Stimulated activated CD8-positive, alpha-beta memory T cell treated with anti-CD3 and anti-CD28 coated beads, Interleukin-15, amount 100 ng/mL, for 4 hours (primary cell): ENCODE measurements at places on chromosomes 5 and 9.

DNA sequence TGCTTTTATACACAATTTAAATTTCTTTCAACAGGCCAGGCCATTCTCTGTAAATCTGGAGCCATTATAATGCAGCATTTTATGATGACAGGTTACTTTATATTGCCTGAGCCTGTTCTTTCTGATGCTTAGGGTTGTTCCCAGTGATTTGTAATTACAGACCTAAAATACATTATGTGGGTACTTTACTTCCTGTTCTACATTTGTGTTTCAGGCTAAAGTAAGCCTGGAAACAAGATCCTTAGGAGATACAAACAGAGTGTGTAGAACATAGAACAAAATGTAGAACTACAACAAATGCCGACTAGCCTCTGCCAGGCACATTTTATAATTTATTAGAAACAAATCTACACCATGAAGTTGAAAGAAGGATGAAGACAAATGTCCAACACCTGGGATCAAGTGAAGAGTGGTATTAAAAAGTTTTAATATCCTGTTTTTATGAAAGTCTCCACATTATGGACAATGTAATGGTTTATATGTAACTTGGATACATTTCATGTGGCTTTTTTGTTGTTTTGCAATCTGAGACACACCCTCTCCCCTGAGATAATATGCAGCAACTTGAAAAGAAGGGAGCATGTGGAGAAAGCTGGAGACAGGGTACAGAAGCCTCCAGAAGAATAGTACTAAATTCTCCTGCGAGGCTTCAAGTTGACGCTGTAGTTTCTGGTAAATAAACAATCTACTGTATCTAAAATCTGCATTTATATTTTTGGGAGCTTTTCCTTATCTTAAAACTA, 46.9 kb downstream of the VCAN start:
- no peak for DNase-seq

DNA sequence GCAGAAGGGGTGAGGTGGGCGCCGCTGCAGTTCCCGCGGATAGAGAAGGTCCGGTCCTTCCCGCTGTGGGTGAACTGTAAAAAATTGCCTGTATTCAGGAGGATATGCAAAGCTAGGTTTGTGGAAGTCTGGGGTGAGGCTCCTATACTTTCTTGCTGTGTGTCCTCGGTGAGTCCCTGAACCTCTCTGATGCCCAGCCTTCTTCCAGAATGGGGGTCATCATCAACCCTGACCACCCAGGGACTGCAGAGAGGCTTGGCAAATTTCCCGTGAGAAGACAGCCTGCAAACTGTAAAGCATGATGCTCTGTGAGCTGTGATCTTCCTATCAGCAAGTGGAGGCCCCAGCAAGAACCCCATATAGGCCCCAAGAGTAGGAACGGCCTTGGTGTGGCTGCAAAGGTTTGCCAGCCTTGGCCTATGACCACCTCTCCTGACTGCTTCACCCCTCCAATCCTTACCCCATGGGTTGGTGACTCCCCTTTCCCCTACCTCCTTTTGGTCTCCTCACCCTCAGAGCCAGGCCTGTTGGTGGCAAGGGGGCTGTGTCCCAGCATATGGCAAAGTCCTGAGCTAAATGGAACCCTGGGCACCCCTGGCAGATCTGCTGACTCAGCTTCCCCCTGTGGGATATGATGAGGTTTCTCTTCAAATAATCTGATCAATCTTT, 760 bp downstream of the ALDH1B1 start:
- no peak for DNase-seq

DNA sequence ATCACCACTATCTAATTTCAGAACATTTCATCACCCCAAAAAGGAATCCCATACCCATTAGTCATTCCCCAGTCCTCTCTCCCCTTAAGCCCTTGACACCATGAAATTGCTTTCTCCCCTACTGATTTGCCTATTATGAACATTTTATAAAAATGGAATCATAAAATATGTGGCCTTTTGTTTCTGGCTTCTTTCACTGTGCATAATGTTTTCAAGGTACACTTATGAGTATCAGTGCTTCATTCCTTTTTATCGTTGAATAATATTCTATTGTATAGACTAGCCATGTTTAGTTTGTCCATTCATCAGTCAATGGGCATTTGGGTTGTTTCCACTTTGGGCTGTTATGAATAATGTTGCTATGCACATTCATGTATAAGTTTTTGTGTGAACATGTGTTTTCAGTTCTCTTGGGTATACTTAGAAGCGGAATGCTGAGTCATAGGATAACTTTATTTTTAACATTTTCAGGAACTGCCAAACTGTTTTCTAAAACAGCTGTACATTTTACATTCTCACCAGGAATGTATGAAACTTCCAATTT, 40.4 kb upstream of the FGF1 start:
- no peak for DNase-seq

DNA sequence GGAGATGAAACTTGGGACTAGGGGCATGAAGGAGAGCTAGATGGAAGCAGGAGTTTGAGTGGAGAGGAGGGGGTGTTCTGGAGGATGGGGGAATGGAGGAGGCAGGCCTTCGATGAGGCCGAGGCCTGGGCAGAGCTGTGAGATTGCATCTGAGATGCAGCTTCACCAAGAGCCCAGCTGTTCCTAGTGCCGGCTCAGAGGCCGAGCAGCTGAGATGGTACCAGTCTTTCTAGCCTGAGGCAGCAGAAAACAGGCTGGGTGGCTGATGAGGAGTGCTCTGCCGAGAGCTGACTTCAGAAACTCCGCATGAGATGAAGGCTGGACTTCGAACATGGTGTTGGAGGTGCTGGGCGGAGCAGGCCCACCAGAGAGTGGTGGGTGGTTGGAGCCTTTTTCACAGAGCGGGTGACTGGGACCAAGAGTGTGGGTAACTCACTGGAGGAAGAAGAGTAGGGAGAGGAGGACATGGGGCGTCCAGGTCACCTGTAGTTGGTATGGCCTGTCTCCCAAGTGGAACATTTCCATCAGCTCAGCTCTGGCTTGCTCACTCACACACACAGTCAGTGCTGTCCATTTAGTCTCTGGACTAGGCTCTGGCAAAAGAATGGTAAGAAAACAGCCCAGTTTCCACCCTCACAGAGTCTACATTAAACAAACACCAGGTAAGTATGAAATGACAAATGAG, 54.7 kb downstream of the TMOD1 start:
- DNase-seq, result no peak
